Occipital lobe (tissue), 3 donors: ENCODE measurements at places on chromosomes 5 and 9. TPM values are rescaled to one million over a fixed set of nuclear protein-coding genes. Genes with fewer than 3 reads are reported as not detected.
A peak's percentile ranks its signal among the peaks of the same experiment; 100 is the strongest.

Gene ISL1
- total RNA-seq: not detected

GRCh38 chr9:73434826-73435225 is 283.2 kb downstream of the ANXA1 start:
- DNase-seq: no peak

DNA sequence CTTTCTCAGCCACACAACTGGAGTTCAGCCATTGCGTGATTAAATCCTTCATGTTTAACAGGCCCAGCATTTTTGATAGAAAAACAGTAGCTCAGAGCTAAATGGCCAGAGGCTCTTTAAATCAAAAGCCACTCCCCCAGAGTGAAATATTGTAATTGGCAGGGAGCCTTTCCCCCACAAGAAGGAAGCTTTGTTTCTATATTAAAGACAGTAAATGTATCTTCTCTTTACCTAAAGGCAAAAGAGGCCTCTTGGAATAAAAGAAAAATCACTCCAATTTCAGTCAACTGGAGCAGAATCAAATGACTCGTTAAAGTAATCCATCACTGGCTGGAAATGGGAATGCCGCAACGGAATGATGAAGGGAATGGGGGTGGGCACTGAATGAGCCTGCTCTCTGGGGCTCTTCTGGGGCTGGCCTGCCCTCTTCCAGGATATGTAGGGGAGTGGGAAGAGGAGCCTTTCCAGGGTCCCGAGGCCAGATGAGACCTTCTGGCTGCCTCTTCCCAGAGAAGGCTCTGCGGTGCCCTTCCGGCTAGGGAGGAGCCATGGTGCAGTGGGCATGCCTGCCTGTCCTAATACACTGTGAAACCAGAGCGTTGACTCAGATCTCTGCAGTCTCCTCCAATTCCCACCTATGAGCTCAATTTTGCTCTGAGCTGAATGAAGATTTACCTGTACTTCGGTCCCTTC is 45.2 kb downstream of the ANKDD1B start:
- peak; percentile 42 for DNase-seq

- no peak for DNase-seq
Measured at GRCh38 chr9:81598811-81599210, 90.5 kb downstream of the TLE1 start.

DNA sequence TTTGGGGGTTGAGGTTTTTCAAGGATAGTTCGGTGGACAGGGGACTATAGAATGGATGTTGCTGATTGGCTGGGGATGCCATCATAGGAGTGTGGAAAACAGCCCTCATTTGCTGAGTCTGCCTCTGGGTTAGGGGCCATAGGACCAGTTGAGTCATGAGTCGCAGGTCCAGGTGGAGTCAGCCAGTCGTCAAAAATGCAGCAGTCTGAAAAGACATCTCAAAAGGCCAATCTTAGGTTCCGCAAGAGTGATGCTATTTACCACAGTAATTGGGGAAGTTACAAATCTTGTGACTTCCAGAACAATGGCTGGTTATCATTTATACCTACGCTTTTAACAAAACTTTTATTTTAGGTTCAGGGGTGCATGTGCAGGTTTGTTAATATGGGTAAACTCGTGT is 276.0 kb upstream of the DMRT1 start:
- DNase-seq: no peak

Gene NEUROG1
- total RNA-seq: 1.1 TPM

DNA sequence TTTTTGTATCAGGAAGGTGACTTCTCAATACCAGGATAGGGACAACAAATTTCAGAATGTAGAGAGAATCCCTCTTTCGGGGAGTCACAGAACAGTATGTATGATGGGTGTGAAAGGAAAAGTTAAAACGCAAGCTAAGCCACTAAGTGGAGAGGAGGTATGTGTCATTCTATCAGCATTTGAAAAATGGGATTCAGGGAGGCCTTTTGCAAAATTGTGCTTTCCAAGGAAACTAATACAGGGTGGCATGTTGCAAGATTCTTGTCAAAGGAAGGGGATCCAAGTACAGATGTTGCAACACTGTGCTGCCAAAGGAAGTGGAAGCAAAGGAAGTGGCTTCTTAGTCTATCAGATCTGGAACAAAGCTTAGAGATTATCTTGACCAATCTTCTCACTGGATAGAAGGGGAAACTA is 12.6 kb upstream of the TNIP1 start:
- no peak for DNase-seq

Gene SGCD
- 7.5 TPM for total RNA-seq

Gene DOCK2
- 6.4 TPM for total RNA-seq

GRCh38 chr5:133052317-133053175 is 733 bp downstream of the HSPA4 start:
- DNase-seq: peak; percentile 3

Gene IARS1
- 154 TPM for total RNA-seq

- DNase-seq: no peak
Measured at GRCh38 chr9:33288828-33289483, 1.4 kb upstream of the NFX1 start.

DNA sequence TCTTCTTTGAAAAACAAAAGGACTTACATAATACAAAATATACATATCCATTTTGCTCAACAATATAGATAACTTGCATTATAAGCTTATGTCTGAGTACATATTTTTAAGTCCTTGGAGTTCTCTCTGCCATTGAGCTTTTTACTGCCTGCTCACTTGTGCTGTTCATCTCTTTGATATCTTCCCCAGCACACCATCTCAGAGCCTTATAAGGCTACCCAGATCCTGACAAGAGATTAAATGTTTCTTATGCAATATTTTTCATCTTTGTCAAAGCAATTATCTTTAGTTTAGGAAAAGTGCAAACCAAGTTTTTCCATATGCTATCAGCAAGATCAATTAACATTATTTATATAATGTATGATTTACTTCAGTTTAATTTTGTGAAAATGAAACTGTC is 60.7 kb upstream of the ITGA1 start:
- DNase-seq: no peak

Gene PCDHB11
- 10.5 TPM for total RNA-seq

DNA sequence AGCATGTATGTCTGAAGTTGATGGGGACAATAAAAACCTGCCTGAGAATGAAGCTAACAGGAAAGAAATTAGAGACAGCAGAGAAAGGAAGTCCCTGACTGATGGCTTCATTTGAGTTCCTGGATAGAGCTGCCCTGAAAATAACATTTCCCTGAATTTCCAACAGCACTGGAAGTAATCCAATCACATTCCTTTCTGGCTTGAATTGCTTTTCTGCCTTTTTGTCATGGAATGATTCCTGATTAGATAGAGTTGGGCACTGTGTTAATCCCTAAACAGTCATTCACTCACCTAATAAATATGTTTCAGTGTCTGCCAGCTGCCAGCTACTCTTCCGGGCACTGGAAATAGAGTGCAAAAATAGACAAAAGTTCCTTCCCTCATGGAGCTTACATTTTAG is 30.0 kb upstream of the SH3RF2 start:
- no peak for DNase-seq

DNA sequence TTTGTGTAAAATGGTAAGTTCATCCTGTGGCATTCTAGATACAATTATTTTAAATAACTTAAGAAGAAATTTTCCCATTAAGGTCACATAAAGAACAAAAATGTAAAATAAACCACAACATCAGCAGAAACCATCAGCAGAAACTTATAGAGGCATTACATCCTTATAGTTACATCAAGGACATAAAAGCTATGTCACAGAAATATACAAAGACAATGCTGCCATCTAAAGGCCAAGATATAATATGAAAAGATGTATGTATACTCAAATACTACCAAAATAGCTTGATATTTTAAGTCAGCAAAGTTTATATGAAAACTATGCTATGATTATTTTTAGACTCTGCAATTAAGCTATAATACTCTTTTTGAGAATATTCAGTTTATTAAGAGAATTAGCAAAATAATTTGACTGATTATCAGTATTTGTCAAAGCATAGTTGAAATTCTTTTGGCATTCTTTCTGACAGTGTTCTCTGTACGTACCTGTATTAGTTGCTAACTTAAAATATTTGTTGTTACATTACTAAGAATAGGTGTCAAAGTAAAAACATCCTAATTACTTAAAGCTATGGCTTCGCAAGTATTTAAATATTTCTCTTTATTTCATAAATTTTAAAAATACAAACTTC is 36.2 kb downstream of the FBXL17 start:
- no peak for DNase-seq

GRCh38 chr5:22316294-22316693 is 536.9 kb downstream of the CDH12 start:
- DNase-seq: no peak

DNA sequence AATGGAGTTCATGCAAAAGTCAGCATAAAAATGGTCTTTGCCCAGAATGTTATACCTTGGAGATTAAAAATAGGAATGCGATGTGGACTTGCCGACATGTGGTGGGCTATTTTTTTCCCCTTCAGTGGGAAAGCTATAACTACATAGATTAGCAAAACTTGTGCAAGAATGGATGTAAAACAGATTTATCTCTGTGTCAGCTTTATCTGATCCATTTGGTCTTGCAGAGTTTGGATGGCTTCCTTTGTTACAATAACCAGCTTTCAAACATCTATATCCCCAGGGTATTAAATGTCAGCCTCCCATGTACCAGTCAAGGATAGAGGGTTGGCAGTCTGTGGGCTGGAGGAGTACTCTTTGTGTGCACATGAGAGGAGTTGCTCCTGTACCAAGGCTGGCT is 284.9 kb downstream of the TMEM38B start:
- DNase-seq: no peak

Gene EPB41L4B
- total RNA-seq: 3.7 TPM

Gene SLC23A1
- not detected for total RNA-seq

GRCh38 chr5:102807878-102808502 is 52.9 kb downstream of the PAM start:
- DNase-seq: no peak

- DNase-seq: no peak
Measured at GRCh38 chr5:122707796-122708195, 67.1 kb upstream of the SNX2 start.

Gene FBXO4
- total RNA-seq: 18.6 TPM

DNA sequence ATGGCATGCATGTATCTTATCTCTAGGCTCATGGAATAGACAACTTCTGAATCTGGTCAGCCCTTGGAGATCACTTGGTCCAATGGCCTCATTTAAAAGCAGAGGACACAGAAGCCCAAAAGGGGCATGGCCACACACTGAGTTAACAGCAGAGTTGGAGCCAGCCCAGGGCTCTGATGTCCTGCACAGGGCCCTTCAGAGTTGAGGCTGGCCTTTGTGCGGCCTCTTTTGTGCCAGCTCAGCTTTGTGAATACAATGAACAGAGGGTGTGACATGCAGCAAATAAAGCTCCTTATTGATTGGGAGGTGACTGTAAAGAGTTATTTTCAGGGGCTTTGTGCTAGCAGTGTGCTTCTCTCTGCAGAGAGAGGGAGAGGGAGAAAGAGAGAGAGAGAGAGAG is 150.1 kb upstream of the STK32A start:
- peak; percentile 66 for DNase-seq

DNA sequence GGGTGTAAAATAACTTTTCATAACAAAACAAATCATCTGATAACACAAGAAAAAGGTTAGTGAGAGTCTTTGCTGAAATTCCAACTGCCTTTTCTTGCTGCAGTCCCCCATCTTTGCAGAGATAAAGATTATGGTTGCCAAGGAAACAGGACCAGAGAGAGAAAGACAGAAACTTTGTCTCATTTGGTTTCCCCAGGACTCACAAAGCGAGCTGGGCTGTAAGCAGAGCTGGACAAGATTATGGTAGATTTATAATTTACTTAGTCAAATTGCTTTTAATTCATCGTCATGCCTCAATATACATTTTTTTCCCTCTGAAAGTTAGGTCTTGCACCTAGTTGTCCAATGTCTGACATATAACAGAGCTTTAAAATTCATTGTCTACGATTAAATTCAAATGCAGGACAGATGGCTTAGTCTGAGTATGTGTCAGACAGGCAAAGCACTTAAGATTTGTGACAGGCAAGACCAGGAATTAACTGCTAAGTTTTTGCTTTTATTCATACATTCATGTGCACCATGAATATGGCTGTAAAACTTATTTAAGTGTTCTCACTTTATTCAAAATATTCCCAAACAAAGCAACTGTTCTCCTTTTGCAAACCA is 17.4 kb downstream of the ENC1 start:
- DNase-seq: no peak

DNA sequence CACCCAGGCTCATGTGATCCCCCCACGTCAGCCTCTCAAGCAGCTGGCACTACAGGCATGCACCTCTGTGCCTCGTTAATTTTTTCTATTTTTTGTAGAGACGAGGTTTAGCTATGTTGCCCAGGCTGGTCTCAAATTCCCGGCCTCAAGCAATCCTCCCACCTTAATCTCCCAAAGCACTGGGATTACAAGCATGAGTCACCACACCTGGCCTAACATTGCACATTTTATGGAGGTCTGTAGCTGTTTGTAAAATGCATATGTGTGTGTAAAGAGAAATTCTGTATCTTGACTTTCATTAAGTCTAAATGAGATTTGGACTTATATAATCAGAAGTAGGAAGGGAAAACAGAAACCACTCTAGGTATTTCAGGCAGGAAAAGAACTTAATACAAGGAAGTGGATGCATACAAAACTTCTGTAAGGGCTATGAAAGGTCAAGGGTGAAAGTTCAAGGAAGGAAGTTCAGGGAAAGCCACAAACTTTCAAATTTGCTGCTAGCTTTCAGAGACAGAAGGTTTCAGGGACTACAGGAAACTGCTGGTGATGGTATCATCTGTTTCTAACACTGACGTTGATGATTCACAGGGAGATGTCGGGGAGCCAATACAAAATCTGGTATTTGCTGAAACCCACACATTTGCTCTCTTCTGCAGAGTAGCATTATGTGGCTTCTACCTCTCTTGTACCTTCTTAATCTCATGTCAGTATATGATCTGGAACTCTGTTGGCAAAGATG is 209.4 kb downstream of the PIK3R1 start:
- DNase-seq: no peak

DNA sequence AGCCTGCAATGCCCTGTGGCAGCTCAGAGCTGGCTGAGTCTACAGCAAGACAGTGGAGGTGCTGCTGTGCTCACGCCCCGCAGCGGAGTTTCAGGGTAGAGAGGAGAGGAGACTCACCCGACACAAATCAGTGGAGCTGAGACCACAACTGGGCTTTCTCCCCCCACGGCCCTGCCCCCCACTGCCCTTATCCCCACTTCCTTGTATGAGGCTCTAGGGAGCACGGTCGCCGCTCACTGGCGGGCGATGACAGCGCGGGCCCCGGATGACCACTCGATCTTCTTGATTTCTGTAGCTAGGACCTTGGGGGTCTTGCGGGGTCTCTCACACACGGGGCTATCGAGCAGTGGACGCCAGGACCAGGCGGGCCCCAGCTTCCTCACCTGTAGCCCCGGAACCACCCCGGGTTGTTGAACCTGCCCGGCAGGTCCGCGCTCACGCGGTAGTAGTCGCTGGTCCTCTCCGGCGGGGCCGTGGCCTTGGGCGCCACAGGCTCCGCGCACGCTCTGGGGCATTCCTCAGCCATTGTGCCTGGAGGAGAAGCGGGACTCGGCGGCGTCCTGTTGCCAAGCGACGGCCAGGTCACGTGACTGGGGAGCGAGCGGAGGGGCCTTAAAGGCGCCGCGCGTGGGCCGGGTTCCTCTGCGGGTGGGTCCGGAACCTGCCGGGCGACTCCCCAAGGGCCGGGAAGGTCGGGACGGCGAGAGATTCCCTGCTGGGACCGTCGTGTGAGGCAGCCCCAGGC is 984 bp upstream of the MRPS2 start:
- DNase-seq: peak; percentile 90
